DMS153 (cell line): ENCODE measurements at places on chromosomes 2 and 18.

GRCh38 chr2:179479947-179480346 is 215.3 kb upstream of the SESTD1 start:
- DNase-seq = no peak

GRCh38 chr2:45697190-45697589 is 45.7 kb downstream of the PRKCE start:
- no peak for DNase-seq

DNA sequence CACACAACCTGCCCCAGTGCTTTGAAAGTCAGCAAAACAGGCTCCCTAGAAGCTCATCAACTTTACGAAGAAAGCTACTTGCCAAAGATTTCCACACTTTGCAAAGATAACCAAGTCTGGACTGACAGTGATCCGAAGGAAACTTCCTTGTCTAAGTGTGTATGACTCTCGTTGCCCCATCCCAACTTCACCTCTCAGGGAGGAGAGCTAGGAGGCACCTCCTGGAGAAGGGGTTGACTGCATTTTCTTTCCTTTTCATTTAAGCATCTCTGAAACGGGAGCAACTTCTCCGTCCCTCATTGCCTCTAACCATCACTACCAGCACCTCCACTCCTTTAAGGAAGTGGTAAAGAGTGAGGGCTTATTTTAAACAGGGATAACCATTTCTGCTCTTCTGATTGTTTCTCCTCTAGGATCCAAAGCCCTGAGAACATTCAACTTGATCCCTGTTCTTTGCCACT is 7.0 kb downstream of the ZEB2 start:
- DNase-seq = no peak

GRCh38 chr2:28348149-28348567 is 44.5 kb upstream of the FOSL2 start:
- no peak for DNase-seq

DNA sequence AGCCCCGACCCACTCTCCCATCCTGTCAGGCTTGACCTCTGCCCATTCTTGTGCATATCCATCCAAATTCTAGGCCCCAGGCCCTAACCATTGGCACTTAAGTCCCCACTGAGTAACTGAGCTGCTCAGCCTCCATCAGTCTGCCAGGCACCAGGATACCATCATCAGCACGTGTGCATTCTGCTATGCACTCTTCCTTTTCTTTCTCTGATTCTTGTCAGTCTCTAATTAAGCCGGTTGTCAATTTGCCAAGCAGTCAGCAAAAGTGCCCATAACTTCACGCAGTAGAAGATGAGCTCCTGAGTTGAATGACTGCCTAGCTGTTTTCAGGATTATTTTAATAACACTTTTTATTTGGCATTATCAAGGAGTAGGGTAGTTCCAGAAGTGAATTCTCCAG is 107.2 kb downstream of the FEZ2 start:
- no peak for DNase-seq

- DNase-seq = no peak
Observed at GRCh38 chr2:61419570-61419969, 51.3 kb downstream of the USP34 start.

GRCh38 chr18:77087393-77088141 is 45.0 kb downstream of the MBP start:
- no peak for DNase-seq

DNA sequence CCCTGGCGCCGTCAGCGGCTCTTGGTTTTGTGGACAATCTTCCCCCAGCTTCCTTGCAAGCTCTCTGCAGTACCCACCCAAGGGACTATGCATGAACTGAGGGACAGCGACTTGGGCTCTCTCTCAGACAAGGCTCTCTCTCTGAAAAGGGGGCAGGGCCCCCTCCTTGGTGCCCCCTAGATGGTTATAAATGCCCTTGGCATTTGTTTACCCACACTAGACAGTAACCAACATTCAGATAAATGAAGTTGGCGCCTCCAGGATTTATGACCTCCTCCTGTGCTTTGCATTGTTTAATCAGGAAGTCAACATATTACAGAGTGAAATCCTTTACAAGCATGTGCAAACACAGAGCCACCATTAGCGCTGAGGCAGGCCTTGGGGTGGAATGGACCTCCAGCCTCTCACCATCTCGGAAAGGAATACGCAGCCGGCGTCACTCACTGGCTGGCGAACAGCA is 547.4 kb upstream of the ID2 start:
- DNase-seq = peak; percentile 95

DNA sequence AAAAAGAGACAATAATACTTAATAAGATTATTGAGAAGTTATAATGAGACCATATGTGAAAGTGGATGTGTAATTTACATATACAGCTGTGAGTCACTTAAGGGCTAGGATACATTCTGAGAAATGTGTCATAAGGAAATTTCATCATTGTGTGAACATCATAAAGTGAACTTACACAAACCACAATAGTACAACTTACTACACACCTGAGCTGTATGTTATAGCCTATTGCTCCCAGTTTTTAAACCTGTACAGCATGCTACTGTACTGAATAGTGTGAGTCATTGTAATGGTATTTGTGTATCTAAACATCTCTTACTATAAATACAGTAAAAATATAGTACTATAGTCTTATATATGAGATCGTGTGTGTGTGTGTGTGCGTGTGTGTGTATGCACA is 1420.3 kb upstream of the PIK3C3 start:
- no peak for DNase-seq

- DNase-seq = no peak
Observed at GRCh38 chr2:121855510-121855909, 100.1 kb downstream of the TSN start.

GRCh38 chr2:568639-569235 is 108.5 kb downstream of the TMEM18 start:
- no peak for DNase-seq

- DNase-seq = no peak
Observed at GRCh38 chr2:692767-693166, 15.6 kb upstream of the TMEM18 start.

DNA sequence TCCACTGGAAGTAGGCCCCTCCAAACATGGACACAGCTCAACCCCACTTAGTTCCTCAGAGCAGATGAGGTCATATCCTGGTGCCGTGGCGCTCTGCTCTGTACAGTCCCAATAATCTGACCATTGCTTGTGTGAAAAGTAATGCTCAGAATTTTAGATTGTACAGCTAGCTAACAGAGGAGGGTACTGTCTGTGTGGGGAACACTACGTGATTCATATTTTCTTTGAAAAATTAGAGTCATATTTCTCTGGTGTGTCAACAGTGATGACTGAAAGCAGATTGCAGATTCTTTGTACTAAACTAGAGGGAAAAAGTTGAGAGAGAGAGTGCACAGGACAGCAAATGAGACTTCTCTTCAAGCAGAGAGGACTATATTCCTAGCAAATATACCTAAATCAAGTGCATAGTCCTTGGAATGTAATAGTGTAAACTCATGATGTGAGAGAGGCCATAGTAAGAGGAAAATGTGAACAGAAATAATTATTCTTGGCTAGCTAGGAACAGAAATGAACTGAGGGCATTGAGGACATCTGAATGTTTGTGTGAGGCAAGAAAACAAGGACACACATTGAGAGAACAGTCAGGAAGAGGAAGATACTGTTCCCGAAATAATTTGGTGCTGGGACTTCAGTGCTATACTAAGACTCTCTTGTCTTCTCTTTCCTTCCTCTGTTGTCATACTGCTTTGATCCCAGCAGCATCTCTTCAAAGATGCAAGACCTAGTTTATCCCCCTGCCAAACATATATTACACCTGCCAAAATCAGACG is 157.0 kb upstream of the RND3 start:
- no peak for DNase-seq

DNA sequence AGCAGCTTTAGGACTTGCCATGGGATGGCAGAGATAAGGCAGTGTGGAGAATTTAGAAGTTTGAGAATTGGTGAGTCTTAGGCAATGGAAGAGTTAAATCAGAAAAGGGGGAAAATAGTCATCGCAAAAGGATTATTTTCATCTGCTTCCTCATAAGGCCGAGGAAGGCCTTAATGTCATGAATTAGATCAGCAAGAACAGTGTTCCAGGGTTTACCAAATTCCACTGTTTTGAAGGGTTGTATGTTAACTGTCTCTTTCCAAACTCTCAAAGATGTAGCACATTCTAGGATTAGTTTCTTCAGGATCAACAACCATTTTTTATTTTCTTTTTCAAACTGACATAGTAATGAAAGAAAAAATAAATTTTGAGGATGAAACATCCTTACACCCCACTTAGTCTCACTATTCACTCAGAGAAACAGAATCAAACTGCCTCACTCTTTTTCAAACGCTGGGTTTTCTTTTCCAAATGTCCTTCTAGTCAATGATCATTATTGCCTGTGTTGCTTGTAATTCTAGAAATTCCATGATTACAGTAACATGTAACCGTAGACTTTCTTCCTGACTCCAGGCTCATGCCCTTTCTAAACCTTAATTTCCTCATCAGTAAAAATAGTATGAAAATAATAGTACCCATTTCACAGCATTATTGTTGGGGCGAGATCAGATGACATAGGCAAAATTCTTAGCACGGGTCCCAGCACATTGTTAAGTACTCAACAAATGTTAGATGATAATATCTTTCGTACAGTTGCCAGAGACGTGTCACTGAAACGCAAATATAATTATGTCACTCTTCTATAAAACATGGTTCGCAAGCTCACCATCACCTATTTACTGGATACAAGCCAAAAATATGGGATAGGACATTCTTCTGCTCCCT is 23.6 kb downstream of the ZEB2 start:
- no peak for DNase-seq

GRCh38 chr2:110130757-110131156 is 15.1 kb upstream of the MALL start:
- DNase-seq = no peak

GRCh38 chr2:233213975-233214374 is 37.5 kb upstream of the ATG16L1 start:
- no peak for DNase-seq

DNA sequence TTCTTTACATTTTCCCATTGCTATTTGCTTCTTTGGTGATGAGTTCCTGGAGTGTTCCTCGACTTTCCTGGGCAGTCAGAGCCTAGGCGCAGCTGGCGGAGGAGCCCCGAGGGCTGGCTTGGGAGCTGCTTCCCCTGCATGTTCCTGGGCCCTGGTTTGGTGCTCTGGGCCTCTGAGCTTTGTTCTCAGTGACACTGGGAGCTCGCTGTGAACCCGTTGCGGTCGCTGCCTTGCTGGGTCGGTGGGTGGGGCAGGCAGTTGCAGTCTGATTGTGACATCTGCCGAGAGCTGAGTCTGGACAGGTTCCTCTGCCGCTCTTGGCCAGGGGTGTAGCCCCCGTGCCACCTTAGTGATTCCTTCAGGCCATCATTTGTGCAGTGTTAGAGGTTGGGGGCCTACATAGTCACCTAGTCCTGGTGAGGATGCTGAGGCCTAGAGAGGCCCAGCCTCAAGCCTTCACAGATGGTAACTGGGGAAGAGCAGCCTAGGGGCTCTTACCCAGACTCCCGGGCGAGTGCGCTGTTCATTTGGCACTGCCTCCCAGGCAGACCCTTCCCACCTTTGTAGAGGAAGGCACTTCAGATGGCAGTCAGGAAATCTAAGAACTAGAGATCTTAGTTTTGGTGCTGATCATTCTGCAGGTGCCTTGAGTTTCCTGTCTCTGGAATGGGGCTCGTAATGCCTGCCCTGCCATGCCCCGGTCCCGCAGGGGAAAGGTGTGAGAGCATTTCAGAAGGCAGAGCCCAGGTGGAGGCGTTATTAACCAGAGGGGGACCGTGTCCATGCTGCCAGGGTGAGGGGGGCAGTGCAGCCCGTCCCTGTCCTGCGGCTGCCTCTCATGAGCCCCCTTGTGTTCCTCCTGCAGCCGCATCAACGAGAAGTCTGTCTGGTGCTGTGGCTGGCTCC is 8.4 kb downstream of the ASB1 start:
- DNase-seq = no peak

DNA sequence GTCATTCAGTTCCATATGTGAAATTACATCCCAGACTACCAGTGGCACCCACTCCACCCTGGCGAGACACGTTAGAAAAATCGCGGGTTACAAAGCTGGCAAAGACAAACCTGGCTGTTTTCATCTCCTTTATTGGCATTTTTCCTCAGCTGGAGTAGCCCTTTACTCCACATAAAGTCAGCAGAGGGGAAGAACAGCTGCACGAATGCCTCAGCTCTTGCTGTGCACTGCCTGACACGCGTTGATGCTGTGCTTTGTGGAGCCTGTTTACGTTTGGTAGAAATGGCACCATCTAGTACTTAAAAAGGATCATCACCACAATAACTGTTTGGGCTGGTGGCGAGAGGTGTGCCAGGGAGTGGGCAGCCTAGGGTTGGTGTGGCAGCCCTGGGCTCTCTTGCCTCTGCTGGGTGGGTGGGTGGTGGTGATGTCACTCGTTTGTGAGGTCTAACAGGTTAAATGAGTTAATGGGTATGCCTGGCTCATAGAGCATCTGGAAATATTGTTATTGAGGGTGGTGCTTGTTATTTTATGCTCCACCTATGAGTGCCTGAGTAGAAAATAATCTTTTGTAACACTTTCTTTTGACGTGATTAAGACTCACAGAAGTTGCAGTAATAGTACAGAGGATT is 16.4 kb downstream of the FARP2 start:
- DNase-seq = no peak

DNA sequence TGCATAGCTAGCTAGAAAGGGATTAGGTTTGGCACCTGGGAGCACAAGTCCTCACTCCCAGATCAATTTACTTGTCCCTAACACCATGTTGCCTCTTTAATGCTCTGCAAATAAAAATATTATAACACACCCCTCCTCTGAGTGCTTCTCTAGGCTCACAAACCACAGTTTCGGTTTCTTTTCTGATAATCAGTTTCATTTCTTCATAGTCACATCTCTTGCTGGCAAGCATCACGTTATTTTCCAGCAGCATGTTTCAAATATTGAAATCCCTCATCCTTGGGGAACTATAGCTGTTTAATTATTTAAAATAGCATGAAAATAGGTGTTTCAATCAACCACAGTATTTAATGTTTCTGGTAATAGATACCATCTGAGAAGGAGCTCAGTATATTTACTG is 13.9 kb upstream of the SMCHD1 start:
- DNase-seq = no peak

- no peak for DNase-seq
Observed at GRCh38 chr2:102418421-102418961, 4.5 kb upstream of the IL18RAP start.

GRCh38 chr2:97660775-97661389 is 3.0 kb downstream of the ACTR1B start:
- DNase-seq = no peak

DNA sequence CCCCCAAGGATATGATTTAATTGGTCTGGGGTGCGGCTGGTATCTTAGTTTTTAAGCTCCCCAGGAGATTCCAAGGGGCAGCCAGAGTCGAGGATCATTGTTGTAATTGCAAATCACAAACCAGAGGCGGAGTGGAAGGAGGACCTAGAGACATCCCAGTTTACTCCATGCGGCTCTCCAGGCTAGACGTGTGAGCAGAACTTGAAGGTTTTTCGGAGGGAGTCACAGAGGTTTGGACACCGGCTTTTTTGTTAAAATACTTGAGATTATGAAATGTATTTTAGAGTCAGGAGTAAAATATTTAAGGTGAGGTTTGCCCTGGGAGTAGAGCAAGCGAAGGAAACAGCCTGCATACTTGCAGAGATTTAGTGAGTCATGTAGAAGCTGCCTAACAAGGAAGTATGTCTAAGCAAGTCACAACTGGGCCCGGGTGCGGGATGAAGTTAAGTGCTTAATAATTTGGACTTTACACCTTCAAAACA is 39.5 kb downstream of the TGOLN2 start:
- DNase-seq = no peak

- no peak for DNase-seq
Observed at GRCh38 chr2:140759426-140760156, 1371.2 kb downstream of the LRP1B start.
